ENCODE measurements at places on chromosomes 12 and 14.

DNA sequence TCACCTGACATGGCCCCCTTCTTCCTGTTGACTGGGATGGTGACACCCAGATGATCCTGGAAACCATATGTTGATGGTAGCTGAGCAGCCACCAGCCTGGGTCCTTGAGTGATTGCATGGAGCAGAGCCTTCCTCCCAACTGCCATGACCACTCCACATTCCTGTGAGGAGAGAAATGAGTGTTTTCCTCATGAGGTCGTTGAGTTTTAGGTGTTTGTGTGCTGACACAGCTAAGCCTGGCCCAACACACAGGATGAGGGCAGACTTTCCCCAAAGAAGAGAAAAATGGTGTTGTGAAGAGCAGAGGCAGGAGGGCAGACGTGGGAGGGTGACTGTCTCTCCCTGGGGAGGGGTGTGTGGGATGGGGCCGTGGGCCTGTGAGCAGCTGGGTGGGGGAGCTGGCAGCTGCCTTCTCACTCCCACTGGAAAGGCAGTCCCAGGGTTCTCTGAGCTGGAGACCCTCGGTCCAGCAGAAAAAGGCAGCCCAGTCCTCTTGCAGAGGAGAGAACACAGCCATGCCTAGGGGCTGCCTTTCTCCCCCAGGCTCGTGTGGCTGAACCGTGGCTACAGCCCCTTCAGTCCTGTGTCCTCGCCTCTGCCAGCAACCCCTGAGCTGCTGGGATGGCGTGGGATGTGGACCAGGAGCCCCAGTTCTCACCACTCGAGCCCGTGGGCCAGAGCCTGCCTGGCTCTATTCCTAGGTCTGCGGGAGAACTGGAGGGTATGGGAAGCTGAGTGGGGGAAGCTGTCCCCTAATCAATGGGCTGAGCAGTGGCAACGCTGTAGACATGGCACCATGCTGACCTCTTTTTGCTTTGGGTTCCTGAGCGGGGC lies 257.0 kb downstream of the ADGRD1 start:
- no peak for DNase-seq

DNA sequence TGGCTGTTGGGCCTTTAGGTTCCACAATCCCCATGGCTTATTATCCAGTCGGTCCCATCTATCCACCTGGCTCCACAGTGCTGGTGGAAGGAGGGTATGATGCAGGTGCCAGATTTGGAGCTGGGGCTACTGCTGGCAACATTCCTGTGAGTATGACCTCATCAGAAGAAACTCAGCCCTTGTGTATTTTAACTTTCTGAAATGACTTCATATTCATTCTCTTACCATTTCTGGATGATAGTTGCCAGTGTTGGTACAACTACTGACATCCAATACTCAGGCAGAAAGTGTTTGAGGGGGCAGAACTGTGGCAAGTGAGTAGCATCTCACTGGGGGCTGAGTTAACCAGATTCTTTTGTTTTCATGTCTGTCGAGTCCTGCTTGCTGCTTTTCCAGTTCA lies 2.3 kb downstream of the DAZAP2 start:
- DNase-seq = no peak

- DNase-seq = no peak
Measured at GRCh38 chr12:17151917-17152316, 546.0 kb upstream of the LMO3 start.

DNA sequence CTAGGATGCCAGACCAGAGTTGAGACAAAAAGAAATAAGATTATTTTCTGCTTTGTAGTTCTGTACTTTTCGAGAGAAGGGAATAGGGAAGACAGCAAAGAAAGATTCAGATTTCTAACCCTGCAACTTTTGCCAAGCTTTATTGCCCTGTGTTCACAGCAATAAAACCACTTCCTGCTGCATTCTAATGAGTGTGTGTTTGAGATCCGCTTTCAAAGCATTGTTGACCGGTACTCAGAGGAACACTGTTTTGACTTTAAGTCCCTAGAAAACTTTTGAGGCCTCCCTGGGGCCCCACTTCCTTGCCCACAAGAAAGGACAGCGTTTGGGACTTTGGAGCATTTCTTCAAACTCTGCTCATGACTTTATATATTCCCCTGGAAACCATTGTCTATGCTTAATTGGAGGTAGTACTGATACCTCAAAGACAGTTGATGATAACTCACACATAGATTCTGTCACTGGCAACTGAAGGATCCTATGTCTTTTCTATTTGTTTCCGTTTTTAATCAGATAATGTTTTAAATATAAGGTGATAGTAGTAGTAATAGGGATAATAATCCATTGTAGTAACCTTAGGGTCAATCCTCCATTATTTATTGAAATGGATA lies 1.3 kb downstream of the RNASE6 start:
- no peak for DNase-seq

- DNase-seq = no peak
Measured at GRCh38 chr14:53924753-53925152, 31.9 kb downstream of the BMP4 start.

- DNase-seq = no peak
Measured at GRCh38 chr12:12799163-12799920, 13.8 kb upstream of the DDX47 start.

- no peak for DNase-seq
Measured at GRCh38 chr14:44701563-44702263, 194.6 kb upstream of the FSCB start.

- no peak for DNase-seq
Measured at GRCh38 chr14:96790706-96791105, 6.5 kb upstream of the VRK1 start.

- DNase-seq = no peak
Measured at GRCh38 chr14:56358275-56358674, 221.3 kb upstream of the TMEM260 start.

- DNase-seq = no peak
Measured at GRCh38 chr14:103541709-103542604, 13.0 kb downstream of the TRMT61A start.

GRCh38 chr14:68486809-68487208 lies 306.1 kb downstream of the ZFP36L1 start:
- DNase-seq = no peak

GRCh38 chr12:96861656-96862055 lies 45.4 kb upstream of the NEDD1 start:
- DNase-seq = no peak

GRCh38 chr12:12983420-12984035 lies 16.5 kb downstream of the HEBP1 start:
- DNase-seq = no peak

GRCh38 chr12:57049890-57050289 lies at the start of gene MYO1A:
MYO1A (minus strand) TSS chr12:57050129; CDS start chr12:57048323, 1,806 bp downstream.
- no peak for DNase-seq

- no peak for DNase-seq
Measured at GRCh38 chr14:71187633-71188356, 280.5 kb downstream of the PCNX1 start.

DNA sequence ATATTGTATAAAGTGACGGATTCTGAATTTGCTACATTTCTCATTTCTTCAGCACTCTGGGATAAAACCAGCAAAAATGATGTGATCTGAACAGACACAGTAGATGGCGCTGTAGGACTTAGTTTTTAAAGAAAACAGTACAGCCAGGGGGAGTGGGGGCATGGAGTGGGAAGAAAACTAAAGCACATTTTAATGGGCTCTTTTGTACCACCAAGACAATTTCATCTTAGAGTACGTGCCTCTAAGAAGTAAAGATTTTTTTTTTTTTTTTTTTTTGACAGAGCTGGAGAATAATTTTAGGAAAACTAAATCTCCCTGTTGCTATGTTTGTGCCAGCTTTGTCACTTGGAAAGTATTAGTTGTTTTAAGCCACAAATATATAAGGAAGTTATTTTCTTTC lies 124.4 kb downstream of the RAD51B start:
- DNase-seq = no peak

- no peak for DNase-seq
Measured at GRCh38 chr14:95098984-95099599, 58.2 kb downstream of the DICER1 start.

DNA sequence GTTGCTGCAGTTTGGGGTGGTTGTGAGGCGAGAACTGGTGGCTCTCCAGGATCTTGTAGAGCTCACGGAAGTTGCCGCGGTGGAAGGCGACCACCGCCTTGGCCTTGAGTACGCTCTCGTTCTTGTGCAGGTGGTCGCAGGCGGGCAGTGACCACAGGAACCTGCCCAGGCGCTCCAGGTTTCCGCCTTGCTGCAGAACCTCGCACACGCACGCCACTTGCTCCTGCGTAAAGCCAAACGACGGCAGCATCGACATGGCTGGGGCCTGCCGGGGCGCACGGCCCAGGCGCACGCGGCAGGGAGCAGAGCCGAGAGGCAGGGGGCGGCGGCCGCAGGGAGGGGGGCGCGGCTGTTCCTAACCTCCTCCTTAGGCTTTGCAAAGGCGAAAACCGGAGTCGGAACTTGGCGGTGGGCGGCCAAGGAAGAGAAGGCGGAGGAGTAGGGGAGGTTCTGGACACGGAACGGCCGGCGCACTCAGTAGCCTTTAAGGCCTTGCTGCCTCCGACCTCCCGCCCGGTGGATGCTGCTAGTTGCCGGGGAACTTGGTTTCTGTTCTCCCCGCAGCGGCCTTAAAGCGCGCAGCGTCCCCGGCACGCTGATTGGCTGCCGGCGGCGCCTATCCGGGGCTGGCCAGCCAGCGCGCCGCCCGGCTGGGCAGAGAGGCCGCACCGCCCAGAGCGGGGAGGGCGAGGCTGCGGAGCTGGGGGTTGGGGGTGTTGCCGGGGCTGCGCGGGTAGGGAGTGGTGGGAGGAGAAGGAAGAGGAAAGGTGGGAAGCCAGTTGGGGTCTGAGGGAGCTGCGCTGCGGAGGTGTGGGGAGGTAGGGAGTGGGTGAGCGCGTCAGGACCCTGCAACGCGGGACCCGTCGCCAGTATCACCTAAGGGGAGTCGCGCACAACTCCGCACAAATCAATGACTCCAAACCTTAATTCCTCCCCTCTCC lies at the start of gene SIX1:
TSS of gene SIX1 (minus strand) at position 544 of the 941 bp plus-strand sequence. CDS start at position 256, 288 bp downstream.
- no peak for DNase-seq

DNA sequence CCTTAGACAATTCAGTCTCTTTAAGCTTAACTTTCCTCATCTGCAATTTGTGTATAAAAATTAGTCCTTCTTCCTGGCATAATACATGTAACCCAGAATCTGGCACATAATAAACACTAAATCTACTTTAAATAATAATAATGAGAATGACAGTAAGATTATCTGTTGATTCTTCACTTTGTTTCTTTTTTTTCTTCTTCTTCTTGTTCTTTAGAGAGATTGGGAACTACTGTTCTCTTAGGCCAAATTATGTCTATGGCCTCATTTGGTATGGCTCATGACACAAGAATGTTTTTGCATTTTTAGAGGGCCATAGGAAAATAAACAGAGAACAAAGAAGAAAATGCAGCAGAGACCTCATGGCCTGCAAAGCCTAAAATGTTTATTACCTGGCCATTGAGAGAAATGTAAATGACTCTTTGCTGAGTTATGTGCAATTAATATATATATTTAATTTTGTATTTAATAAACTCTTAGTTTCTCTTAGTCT lies 275.8 kb downstream of the SLC6A15 start:
- DNase-seq = no peak

DNA sequence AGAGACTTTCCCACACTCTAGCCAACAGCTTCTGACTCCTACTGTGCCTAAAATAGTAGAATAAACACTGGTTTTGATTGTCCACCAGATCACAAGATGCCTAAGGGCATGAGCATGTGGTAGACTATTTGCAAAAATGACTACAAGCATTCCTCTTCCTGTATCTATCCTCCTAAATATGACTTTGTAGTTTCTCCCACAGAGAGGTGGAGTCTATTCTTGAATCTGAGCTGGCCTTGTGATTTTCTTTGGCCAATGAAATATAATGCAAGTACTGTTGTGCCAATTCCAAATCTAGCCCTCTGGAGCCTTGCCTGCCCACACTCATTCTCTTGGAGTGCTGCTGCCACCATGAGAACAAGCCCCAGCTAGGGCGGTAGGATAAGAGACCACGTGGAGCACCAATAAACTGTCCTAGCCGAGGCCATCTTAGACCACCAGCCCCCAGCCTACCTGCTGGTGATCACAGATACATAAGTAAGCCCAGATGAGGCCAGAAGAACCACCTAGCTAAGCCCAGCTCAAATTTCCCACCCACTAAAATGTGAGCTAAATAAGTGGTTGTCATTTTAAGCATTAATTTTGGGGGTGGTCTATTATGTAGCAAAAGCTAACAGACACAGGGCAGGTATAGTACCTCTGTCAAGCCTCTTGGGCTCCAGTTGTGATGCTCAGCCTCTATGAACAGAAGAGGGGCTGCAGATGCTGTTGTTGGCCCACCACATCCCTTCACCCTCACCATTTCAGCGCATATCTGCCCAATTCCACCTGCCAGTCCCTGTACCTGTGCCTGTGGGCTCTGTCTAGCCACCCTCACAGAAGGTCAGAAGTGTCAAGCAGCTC lies 17.9 kb downstream of the ZFP36L1 start:
- DNase-seq = no peak

- DNase-seq = no peak
Measured at GRCh38 chr12:131221957-131222328, 268.2 kb downstream of the ADGRD1 start.

DNA sequence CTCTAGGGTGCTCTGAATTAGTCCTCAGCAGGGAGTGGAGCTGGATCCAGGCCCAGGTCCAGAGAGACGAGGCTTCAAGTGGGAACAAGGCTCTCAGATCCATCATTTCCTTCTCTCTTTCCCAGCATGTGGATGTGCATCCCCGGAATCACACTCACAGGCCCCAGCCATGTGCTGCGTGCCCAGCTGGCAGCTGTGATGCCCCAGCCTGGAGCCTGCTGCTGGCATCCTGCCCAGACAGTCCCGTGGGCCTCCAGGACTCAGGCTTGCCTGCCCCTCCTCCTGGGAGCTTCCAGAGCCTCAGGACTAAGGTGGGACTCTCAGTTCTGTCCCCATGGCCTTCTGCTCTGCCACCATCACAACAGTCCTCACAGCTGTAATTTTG lies 6.2 kb upstream of the KRT84 start:
- no peak for DNase-seq

GRCh38 chr14:88359500-88359899 lies 26.0 kb upstream of the SPATA7 start:
- DNase-seq = no peak

DNA sequence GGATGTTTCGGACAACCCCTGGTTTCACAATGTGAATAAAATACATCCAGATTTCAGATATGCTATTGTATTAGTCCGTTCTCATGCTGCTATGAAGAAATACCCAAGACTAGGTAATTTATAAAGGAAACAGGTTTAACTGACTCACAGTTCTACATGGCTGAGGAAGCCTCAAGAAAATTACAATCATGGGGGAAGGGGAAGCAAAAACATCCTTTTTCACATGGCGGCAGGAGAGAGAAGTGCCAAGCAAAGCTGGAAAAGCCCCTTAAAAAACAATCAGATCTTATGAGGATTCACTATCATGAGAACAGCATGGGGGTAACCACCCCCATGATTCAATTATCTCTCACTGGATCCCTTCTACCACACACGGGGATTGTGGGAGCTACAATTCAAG lies 451.7 kb downstream of the MDGA2 start:
- no peak for DNase-seq

All from GF-D8 (cell line).